ENCODE measurements at places on chromosomes 2 and 18. TPM values are rescaled to one million over a fixed set of nuclear protein-coding genes. Genes with fewer than 3 reads are reported as not detected.
A peak's percentile ranks its signal among the peaks of the same experiment; 100 is the strongest.

TWIST2 gene
- total RNA-seq, result 0.96 TPM

TRABD2A gene
- total RNA-seq, result 0.84 TPM

LONRF2 gene
- 5.2 TPM for total RNA-seq

ANKRD44 gene
- 13.5 TPM for total RNA-seq

EDAR gene
- total RNA-seq, result not detected

WDR75 gene
- total RNA-seq, result 53.2 TPM

GRCh38 chr2:173090276-173090877 is 14.7 kb downstream of the MAP3K20 start:
- peaks cover 8% of the 10 kb centered on the region for H3K4me1 ChIP-seq
- no peak overlapping the region for H3K4me3 ChIP-seq
- DNase-seq, result no peak
- H3K36me3 ChIP-seq, result peaks cover 7% of the 10 kb centered on the region
- H3K27me3 ChIP-seq, result no peaks in the 10 kb centered on the region
- H3K27ac ChIP-seq, result peak overlapping the region; percentile 21

- H3K27me3 ChIP-seq, result no peaks in the 10 kb centered on the region
- no peak overlapping the region for H3K27ac ChIP-seq
- peaks cover 2% of the 10 kb centered on the region for H3K36me3 ChIP-seq
- DNase-seq, result no peak
Measured at GRCh38 chr2:43792653-43793052, 18.8 kb downstream of the DYNC2LI1 start.

DNA sequence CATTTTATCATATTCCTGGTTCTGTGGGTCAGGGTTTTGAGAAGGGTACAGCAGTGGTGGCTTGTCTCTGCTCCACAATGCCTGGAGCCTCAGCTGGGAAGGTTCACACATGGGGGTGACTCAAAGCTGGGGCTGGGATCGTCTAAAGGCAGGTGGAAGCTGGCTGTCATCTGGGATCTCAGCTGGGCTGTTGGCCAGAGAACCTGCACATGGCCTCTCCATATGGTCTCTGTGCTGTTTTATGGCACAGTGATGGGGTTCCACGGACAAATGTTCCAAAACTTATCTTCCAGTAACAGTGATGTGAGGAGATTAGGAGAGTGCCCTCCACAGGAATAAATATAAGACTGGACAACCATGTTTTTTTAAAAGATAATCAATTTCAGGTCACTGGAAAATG is 191.4 kb downstream of the SS18 start:
- H3K27me3 ChIP-seq, result no peaks in the 10 kb centered on the region
- H3K27ac ChIP-seq, result no peak overlapping the region
- no peak for DNase-seq
- no peak overlapping the region for H3K4me3 ChIP-seq
- peaks cover 10% of the 10 kb centered on the region for H3K4me1 ChIP-seq

DNA sequence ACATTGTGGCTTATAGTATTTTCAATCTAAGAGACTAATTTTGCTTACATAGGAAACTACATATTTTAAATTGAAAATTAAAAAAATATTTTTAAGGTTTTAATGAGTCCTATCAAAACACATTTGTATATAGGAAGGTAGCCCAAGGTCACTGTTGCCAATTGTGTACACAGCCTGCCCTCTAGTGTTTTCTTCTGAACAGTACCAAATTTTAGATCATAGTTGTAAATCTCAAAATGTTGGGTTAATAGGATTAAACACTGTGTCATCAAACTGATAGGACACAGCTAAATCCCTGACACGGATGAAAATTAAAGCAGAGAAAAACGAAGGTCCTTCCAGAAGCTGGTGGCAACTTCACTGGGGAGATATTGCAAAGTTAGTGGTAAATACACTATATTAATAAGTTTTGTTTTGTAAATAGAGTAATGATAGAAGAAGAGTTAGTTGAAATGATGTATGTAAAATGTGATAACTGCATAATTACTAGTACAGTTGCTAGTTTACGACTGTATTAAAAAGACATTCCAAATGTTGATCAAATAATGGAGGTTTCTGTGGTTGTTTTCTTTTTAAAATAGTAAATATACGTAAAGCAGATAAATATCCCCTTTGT is 19.7 kb downstream of the CLUL1 start:
- H3K36me3 ChIP-seq, result no peaks in the 10 kb centered on the region
- H3K4me3 ChIP-seq, result no peak overlapping the region
- no peaks in the 10 kb centered on the region for H3K4me1 ChIP-seq

DNA sequence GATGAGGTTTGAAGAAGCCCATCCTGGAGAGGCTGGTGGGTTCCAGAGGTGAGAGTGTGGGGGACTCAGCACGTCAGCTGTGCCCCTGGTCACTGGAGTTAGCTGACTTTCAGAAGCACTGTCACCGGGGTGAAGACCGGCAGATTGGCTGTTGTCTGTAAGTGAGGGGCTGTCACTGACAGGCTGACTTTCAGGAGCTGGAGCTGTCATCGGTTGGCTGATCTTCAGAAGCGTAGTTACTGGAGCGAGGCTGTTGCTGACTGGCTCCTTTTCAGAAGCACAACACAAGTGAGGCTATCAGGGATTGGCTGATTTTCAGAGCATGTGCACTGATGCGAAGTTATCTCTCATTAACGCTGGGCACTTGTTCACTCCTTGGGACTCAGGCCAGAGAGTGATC is 738.4 kb upstream of the ID2 start:
- H3K4me1 ChIP-seq, result no peaks in the 10 kb centered on the region
- DNase-seq, result no peak
- H3K4me3 ChIP-seq, result no peak overlapping the region
- no peaks in the 10 kb centered on the region for H3K27me3 ChIP-seq
- H3K36me3 ChIP-seq, result no peaks in the 10 kb centered on the region
- H3K27ac ChIP-seq, result no peak overlapping the region

DNA sequence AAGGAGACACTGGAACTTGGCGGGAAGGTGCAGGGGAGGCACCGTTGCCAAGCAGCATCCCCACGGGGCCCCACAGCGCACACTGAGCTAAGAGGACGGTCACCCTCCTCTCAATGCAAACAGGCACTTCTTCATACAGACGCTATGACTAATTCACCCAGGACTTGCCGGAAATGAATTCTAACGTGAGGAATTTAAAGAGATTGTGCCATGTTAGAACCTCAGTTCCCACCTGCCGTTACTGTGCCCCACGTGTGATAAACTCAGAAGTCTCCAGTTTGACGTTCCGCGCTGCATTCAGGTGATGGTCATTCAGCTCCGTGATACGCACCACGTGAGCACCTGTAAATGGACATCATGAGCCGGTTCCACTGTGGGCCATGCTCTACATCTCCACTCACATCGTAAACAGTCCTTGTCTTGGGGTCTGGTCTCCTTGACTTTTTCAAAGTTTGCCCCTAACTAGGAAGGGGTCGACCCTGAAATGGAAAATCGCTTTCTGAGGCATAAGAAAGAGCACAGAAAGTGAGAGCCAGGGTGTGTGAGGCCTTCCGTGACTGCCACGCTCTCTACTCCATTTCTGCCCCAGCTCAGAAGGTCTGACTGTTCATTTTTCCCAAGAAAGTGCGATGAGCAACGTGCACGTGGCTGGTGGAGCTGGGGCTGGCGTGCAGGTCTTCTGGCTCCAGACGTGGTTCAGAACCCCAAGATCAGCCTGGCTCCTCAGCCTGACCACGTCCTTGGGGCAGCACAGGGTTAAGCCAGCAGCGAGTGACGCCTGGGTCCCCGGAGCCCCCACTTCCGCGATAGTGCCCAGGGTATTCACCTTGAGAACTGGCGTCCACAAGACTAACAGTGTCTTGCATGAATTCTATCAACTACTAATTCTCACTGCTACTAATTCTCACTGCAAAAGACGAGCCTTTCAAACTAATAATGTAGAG is 35.1 kb downstream of the TMEM18 start:
- no peaks in the 10 kb centered on the region for H3K4me1 ChIP-seq
- no peak overlapping the region for H3K27ac ChIP-seq
- DNase-seq, result no peak
- H3K4me3 ChIP-seq, result no peak overlapping the region

GRCh38 chr2:172342078-172342477 is 85.3 kb upstream of the ITGA6 start:
- H3K36me3 ChIP-seq, result peaks cover 12% of the 10 kb centered on the region

DNA sequence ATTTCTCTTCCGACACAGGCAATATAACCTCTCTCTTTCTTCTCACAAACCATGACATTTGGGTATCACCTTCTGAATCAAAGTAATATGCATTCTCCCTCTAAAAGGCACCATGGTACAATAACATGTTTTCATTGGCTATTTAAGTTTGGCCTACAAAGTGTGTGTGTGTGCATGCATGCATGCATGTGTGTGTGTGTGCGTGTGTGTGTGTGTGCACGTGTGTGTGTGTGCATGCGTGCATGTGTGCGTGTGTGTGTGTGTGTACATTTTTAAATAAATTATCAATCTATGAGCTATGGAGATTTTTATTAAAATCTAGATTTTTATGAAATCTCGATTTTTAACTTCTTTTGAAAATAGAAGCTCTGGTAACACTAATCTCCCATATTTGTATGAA is 745.3 kb upstream of the ZEB2 start:
- H3K4me1 ChIP-seq, result no peaks in the 10 kb centered on the region
- H3K27me3 ChIP-seq, result no peaks in the 10 kb centered on the region
- H3K27ac ChIP-seq, result no peak overlapping the region
- H3K4me3 ChIP-seq, result no peak overlapping the region

DNA sequence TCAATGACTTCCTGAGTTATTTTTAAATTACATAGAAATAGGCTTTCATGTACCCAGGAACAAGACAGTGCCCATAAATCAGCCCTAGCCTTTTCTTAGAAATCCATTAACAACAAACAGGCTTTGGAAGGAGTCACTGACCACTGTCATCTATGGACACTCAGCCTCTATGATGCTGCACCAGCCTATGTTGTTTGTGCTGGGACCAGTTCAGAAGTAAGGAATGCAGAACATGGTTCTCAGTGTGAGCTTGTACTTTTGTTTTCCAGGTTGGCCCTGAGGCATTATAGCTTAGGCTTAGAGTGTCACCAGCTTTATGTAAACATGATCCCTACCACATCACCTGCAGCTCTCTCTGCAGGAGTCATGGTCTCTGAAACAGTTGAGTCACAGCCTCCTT is 335.7 kb upstream of the CDH7 start:
- no peaks in the 10 kb centered on the region for H3K4me1 ChIP-seq
- no peak for DNase-seq
- no peaks in the 10 kb centered on the region for H3K36me3 ChIP-seq

DNA sequence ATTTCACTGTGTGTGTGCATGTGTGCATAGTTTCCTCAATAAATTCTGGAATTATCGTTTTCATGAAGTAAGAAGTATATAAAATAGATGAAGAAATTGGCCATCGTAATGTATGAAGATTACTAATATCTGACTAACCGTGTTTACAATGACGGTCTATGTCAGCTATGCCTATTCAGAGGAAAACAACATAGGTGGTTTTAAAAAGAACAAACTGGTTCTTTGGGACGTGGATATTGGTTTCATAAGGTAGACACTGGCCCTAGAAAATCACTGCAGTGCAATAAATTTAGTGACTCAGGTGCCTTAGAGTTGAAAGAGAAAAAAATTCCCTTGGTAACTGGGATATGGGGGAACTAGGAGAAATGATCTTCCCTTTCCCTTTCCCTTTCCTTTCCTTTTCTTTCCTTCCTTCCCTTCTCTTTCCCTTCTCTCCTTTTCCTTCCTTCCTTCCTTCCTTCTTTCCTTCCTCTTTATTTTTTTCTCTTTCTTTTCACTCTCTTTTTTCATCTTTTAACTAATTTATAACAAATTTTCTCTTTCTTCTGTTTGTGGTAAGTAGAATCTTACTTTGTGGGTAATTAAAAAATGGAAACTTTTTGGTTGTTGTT is 36.4 kb downstream of the MAP2 start:
- no peaks in the 10 kb centered on the region for H3K36me3 ChIP-seq
- peaks cover 3% of the 10 kb centered on the region for H3K4me1 ChIP-seq
- no peaks in the 10 kb centered on the region for H3K27me3 ChIP-seq
- H3K4me3 ChIP-seq, result no peak overlapping the region
- DNase-seq, result no peak

GRCh38 chr2:67515056-67515455 is 117.9 kb downstream of the ETAA1 start:
- H3K4me3 ChIP-seq, result no peak overlapping the region
- H3K4me1 ChIP-seq, result no peaks in the 10 kb centered on the region
- no peaks in the 10 kb centered on the region for H3K27me3 ChIP-seq
- H3K36me3 ChIP-seq, result peaks cover 4% of the 10 kb centered on the region
